ENCODE measurements at places on chromosomes 5 and 9.

GRCh38 chr5:171520300-171521174 lies 101.1 kb downstream of the FGF18 start:
- DNase-seq: no peak

- DNase-seq: no peak
Measured at GRCh38 chr9:131487621-131488031, 15.1 kb upstream of the POMT1 start.

DNA sequence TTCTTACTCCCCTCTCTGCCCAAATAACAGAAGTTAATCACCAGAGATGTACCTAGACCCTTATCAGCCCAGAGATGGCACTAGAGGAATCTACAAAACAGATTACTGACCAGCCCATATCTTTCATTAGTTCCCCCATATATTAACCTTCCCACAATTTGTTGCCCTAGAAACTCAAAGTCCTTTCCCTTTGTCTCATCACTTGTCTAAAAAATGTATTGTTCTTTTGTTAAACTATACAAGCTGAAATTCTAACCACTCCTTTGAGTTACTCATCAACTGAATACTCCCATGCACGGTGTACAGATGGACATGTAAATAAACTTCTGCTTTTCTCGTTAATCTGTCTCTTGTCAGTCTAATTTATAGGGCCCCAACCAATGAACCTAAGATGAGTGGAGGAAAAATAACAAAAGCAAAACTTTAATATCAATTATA lies 130.9 kb downstream of the CCDC192 start:
- DNase-seq: no peak

DNA sequence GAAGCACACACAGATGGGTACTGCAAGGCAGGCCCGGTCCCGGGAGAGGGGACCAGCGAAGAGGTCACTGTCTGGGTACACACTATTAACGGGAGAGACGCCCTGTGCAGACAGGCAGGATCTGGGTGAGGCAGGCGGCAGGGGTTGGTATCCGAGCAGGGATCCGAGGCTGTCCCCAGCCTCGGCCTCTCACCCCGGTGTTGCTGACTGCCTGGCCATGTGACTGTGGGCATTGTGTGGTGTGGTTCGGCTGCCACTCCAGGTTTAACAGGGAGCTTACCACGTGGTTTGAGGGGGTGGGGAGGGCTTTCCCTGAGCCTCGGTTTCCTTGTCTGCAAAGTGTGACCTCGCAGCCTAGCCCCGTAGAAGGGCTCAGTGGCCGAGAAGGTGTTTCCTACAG lies 11.1 kb upstream of the RALGDS start:
- no peak for DNase-seq

DNA sequence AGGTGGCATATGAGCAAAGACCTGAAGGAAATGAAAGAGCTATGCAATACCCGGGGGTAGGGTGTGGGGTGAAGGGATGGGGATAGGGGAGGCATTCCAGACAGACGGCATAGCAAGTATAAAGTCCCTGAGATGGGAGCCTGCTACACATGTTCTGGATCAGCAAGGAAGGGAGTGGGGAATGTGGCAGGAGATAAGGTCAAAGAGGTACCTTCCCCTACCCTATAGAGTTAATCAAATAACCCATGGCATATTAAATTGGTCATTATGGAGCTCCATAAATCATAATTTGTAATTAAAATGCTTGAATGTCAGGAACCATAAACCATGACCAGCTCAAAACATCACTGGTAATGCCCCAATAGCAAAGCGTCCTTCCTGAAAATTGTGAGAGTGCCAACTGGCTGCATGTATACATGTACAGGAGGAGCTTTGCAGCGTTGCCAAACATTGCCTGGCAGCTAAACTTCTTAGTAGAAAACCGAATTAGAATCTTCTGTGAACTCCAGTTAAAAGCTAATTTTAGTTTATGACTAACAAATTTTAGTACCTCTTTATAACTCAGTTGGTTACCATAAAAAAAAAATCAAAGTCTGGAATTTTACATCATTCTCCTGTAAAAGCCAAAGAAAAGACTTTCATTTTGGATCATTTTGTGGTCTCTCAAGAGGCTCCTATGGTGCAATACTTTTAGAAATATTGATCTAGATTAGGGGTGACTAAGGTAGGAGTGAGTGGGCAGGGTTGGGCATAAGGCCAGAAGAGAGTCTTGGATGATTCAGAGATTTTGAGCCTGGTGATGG lies 4.7 kb downstream of the DNAI1 start:
- peak; percentile 85 for DNase-seq

- DNase-seq: no peak
Measured at GRCh38 chr5:174945853-174946252, 221.5 kb downstream of the MSX2 start.

GRCh38 chr5:138243794-138244193 lies 30.6 kb downstream of the GFRA3 start:
- DNase-seq: no peak

- DNase-seq: no peak
Measured at GRCh38 chr5:171914726-171915338, 91.6 kb downstream of the FBXW11 start.

DNA sequence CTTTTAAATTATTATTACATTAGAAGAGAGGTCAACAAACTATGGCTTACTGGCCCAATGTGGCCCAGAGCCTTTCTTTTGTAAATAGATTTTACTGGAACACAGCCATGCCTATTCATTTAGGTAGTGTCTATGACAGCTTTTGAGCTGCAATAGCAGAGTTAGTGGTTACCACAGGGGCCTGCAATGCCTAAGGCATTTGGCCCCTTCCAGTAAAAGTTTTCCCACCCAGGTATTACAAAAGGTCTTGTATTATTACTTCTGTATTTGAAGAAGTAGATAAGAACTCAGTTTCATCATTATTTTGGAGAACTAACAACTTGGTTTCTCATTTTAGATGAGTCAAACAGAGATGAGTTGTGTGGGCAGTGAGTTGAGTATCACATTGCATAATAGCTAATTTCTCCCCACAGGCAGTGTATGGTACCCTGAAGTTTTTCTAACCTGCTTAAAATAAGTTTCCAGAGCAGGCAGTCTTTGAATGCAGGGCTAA lies 9.5 kb downstream of the MTRR start:
- no peak for DNase-seq

GRCh38 chr9:94174164-94174563 lies 84.9 kb upstream of the ZNF169 start:
- no peak for DNase-seq

DNA sequence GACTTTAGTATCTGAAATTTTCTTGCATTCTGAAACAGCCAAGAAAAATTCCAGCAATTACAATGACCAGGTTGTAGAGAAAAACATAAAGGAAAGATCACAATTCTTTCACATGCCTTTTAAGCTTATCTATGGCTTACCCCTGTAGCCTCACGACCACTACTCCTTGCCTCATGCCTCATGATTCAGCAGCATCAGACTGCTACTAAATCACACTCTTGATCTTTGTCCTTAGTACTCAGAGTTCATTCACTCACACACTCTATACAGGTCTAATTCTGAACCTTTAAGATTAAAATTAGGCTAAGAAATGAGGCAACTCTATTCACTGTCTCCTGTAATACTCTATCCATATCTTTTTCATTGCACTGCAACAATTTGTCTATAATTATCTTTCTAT lies 415.1 kb downstream of the MLLT3 start:
- no peak for DNase-seq

DNA sequence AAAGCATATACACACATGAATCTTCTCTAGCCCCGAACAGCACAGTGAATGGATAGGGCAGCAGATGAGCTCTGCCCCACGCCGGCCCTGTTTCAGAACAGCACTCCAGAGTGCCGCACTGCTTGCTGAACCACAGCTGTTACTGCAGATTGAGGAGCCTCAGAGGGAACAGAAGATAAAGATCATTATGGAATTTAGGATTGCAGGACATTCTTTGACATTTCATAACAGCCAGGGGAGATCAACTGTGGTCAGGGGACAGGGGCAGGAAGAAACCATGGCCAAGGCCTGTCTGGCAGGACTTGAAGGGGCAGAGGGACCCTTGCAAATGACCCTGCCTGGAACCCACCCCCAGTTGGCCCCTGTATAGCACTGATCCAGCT lies 20.6 kb downstream of the IRF1 start:
- DNase-seq: no peak

GRCh38 chr5:7398596-7399280 lies 2.8 kb downstream of the ADCY2 start:
- DNase-seq: no peak

DNA sequence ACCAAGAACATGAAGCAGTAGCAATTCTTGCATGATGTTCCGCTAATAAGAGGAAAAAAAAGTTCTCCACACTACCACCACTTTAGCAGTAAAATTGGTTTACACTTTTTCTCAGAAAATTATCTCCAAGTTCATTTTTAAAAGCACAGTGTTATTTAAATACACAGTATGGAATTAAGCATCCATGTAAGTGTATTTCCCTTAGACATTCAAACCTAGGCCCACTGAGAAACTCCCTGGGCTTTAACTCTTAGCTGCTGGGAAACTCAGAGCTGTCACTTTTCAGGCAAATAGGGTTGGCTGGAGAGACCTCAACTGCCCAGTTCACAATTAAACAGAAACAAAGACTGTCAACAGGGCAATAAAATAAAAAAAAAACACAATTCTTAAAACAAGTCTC lies 2.7 kb downstream of the GNAQ start:
- no peak for DNase-seq

DNA sequence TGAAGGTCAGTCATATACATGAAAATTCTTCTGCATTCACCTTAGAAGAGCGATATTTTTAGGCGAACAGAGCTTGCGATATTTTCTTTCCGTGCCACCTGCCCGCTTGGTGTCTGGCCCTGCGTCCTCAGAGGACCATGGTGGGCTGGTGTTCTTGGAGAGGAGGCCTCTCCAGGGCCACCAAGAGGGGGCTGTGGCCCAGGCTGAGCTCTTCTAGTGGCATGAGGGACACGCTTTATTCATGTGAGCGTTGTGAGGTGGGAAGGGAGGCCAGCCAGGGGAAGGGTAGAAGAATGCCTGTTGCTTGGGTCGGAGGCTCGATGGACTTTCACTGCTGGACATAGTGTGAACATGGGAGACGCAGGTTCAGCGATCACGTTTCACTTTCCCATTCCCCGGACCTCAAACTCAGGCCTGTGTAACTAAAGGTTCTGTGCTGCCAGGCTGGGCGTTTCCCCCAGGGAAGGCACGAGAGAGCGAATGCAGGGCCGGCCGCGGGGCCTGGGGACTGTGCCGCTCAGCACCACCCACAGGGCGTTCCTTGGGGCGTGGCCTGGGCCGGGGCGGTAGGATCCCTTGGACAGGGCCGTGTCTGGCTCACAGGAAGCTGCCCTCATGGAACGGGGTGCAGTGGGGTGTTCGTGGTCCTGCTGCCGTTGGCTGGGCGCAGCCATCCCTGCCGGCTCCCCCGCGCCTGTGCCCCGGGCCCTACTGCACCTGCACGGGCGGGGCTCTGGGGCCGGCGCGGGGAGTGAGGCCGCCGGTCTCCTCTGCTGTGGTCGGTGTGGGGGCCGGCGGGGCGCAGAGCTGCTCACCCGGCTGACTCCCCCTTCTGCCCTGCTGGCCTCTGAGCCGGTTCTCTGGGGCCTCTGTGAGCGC lies 40.7 kb upstream of the CLPTM1L start:
- peak; percentile 95 for DNase-seq
